Common myeloid progenitor, CD34-positive (primary cell): ENCODE measurements at places on chromosomes 4 and X.

DNA sequence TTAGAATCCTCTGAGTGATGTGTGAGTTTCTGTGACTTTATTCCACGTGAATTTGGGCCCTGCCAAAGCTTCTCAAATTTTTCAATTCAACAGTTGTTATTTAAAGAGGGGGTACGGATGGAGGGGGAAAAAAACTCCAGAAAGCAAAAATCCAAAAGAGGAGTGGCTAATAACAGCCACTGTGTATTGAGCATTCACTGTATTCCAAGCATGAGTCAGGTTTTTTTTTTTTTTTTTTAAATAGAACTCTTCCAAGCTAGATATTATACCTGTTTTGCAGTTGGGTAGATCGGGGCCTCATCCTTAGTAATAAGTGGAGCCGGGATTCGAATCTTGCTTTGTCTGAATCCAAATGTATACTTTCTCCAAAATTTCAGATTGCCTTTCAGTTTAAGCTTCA, 6.4 kb upstream of the RHOH start:
- H3K27me3 ChIP-seq: no peaks in the 10 kb centered on the region
- H3K4me1 ChIP-seq: peaks cover 53% of the 10 kb centered on the region
- no peak overlapping the region for H3K4me3 ChIP-seq
- H3K36me3 ChIP-seq: no peaks in the 10 kb centered on the region

DNA sequence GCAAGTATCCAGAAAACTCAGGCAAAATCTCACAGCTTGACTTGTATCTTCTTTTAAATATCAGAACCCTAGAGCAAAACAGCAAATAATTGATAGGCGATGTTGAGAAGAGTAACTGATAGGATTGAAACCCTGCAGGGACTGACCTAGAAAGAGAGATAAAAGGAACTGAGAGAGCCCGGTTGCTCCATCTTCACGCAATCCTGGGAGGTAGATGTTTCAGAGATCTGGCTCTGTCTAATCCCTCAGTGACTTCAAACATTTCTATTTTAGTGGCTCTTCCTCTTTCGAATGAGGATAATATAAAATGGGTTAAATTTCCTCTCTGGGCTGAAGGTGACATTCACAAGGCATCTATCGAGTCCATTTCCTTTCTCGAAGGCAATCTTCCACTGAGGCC, 39.3 kb upstream of the RPL34 start:
- no peak overlapping the region for H3K27ac ChIP-seq
- no peaks in the 10 kb centered on the region for H3K27me3 ChIP-seq
- DNase-seq: no peak
- no peak overlapping the region for H3K4me3 ChIP-seq

DNA sequence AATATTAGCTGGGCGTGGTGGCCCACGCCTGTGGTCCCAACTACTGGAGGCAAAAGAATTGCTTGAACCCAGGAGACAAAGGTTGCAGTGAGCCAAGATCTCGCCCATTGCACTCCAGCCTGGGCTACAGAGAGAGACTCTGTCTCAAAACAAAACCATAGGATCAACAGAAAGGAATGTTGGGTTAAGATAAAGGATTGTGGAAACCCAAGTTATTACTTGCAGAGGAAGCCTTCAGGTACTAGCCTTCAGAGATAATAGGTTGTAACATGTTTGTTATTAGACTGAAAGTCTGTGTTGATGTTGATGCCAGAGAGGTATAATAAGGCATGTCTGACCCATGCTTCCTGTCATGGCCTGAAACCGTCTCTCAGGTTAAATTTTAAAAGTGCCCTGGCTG, 16.9 kb downstream of the SSX5 start:
- no peak for DNase-seq
- H3K4me1 ChIP-seq: no peaks in the 10 kb centered on the region
- H3K27ac ChIP-seq: no peak overlapping the region
- H3K4me3 ChIP-seq: no peak overlapping the region
- H3K36me3 ChIP-seq: no peaks in the 10 kb centered on the region

GRCh38 chrX:75276666-75277065, 2.8 kb downstream of the UPRT start:
- H3K36me3 ChIP-seq: no peaks in the 10 kb centered on the region
- DNase-seq: no peak
- H3K27ac ChIP-seq: no peak overlapping the region
- H3K27me3 ChIP-seq: no peaks in the 10 kb centered on the region

DNA sequence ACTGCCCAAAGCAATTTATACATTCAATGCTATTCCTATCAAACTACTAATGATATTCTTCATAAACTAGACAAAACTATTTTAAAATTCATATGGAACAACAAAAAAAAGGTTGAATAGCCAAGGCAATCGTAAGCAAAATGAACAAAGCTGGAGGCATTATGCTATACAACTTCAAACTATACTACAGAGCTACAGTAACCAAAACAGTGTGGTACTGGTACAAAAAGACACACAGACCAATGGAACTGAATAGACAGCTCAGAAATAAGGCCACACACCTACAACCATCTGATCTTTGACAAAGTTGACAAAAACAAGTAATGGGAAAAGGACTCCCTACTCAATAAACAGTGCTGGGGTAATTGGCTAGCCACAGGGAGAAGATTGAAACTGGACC, 67.0 kb downstream of the FGF16 start:
- no peaks in the 10 kb centered on the region for H3K27me3 ChIP-seq
- H3K27ac ChIP-seq: no peak overlapping the region
- no peak for DNase-seq
- peaks cover 13% of the 10 kb centered on the region for H3K36me3 ChIP-seq
- no peaks in the 10 kb centered on the region for H3K4me1 ChIP-seq
- H3K4me3 ChIP-seq: no peak overlapping the region

DNA sequence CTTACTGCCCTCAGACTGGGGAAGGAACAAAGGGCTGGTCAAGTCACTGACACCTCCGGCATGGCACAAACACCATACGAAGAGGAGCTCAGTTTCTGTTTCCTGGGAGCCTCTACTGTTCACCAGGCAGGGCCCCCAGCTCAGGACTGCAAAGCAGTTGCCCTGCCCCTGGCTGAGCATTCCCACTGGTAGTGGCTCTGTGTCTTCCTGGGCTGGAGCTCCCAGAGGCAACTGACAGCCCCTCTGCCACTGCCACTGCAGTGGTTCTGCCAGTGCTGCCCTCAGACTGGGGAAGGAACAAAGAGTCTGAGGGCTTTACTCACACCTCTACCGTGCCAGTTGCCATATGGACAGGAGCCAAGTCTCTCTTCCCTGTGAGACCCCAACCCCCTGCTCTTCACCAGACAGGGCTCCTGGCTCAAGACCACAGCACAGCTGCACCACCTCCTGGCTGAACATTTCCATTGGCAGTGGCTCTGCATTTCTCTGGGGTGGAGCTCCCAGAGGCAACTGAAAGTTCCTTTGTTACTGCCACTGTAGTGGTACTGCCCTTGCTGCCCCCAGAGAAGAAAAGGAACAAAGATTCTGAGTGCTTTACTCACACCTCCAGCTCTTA, 67.9 kb downstream of the SMARCA5 start:
- no peaks in the 10 kb centered on the region for H3K27me3 ChIP-seq
- no peak overlapping the region for H3K4me3 ChIP-seq
- H3K27ac ChIP-seq: no peak overlapping the region
- H3K36me3 ChIP-seq: no peaks in the 10 kb centered on the region
- no peaks in the 10 kb centered on the region for H3K4me1 ChIP-seq

GRCh38 chr4:87109121-87109520, 111.3 kb downstream of the KLHL8 start:
- no peaks in the 10 kb centered on the region for H3K27me3 ChIP-seq
- peaks cover 24% of the 10 kb centered on the region for H3K36me3 ChIP-seq
- peaks cover 8% of the 10 kb centered on the region for H3K4me1 ChIP-seq
- no peak overlapping the region for H3K27ac ChIP-seq

DNA sequence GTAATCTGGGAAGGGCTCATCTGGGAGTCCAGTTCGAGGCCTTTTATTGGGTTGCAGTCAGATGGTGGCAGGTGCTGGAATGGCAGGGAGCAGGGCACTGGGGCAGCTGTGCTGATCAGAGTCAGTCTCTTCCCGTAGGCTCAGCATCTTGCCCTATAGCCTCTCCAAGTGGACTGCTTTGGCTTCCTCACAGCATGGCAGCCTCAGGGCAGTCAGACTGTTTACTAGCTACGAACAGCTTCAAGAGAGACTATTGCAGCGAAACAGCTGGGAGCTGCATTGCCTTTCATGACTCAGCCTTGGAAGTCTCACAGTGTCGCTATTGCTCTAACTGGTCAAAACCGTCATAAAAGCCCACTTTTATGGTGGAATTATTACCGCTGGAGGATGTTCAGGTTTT, 26.8 kb upstream of the DUSP21 start:
- H3K4me3 ChIP-seq: no peak overlapping the region
- H3K36me3 ChIP-seq: no peaks in the 10 kb centered on the region
